B cell (primary cell): ENCODE measurements at places on chromosomes 3 and 15. TPM values are rescaled to one million over a fixed set of nuclear protein-coding genes. Genes with fewer than 3 reads are reported as not detected.

The IL20RB gene
- 0.84 and 1.5 TPM in 2 replicates for total RNA-seq

- peaks cover 1% of the 10 kb centered on the region for H3K4me1 ChIP-seq
- no peak overlapping the region for H3K4me3 ChIP-seq
- H3K27me3 ChIP-seq, result no peaks in the 10 kb centered on the region
- peaks cover 5% of the 10 kb centered on the region for H3K36me3 ChIP-seq
- DNase-seq, result peak; percentile 17
Measured at GRCh38 chr3:49713336-49714105, 6.0 kb downstream of the AMIGO3 start.

The ACOX2 gene
- total RNA-seq, result not detected in 2 replicates

GRCh38 chr3:52097851-52098507, 41.6 kb upstream of the DUSP7 start:
- no peaks in the 10 kb centered on the region for H3K4me1 ChIP-seq
- DNase-seq, result no peak
- no peak overlapping the region for H3K27ac ChIP-seq
- H3K27me3 ChIP-seq, result no peaks in the 10 kb centered on the region
- no peaks in the 10 kb centered on the region for H3K36me3 ChIP-seq

DNA sequence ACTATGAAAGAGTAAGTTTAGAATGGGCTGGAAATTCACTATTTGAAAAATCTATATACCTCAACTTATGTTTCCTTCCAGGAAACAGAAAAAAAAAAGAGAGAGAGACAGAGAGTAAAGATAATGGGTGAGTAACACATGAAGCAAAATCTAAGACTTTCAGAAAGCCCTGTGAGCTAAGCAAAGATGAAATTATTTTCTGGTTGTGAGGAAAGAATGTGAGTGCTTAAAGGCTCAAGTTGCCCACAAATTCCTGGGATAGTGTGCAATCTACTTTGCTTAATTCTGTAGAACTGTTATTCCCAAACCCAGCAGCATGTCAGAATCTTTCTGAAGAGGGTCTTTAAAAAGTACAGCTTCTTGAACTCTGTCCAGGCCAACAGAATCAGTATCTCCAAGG, 337.7 kb upstream of the AGTR1 start:
- no peaks in the 10 kb centered on the region for H3K36me3 ChIP-seq
- H3K4me1 ChIP-seq, result no peaks in the 10 kb centered on the region
- no peaks in the 10 kb centered on the region for H3K27me3 ChIP-seq
- no peak for DNase-seq
- H3K4me3 ChIP-seq, result no peak overlapping the region

DNA sequence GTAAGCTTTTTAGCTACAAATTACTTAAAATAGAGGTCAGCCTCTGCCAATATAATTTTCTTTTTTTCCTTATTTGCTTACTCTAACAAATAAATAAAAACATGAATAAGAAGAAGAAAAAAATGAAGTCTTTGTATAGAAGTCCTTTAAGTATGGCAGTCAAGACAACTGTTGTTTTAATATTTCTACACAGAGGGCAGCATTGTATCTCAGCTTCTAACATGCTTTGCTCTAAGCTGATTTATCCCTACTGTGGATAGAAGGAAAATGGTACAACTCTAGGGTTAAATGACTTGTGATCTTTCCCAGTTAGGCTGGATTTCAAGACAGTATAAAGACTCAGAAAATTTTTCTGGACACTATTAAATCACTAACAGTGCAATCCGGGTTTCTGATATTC, 104.3 kb upstream of the MEIS2 start:
- H3K4me1 ChIP-seq, result no peaks in the 10 kb centered on the region
- DNase-seq, result no peak
- no peak overlapping the region for H3K27ac ChIP-seq
- H3K36me3 ChIP-seq, result no peaks in the 10 kb centered on the region
- H3K27me3 ChIP-seq, result no peaks in the 10 kb centered on the region

DNA sequence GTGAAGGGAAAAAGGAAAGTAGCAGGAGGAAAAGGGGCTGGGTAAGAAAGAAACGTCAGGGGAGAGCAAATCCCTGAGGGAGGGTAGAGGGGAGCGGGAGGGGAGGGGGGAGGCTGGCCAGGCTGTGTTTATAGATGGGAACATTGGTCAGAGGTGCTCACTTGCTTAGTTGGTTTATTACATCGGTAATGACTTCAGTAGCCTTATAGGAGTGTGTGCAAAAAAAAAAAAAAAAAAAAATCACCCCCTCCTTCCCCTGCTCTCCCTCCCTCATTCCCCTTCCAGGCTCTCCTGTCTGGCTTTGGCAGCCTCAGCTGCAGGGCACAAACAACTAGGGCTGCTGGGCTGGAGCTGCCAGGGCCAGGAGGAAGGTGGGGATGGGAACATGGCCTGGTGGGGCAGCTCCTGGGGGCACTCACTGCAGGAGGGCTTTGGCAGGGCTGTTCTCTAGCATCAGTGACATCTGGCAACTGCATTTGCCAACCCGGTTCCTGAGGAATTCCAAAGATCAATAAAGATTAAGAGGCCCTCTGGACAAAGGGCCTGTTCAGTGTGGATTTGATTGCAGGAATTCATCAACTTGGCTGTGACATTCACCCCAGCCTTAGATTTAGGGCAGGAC, 334.5 kb upstream of the FRG2C start:
- no peak for DNase-seq
- no peaks in the 10 kb centered on the region for H3K27me3 ChIP-seq
- H3K4me1 ChIP-seq, result no peaks in the 10 kb centered on the region
- no peaks in the 10 kb centered on the region for H3K36me3 ChIP-seq

The CNTN4 gene
- 0.05 TPM in 1 of 2 replicates, not detected in the other for total RNA-seq

DNA sequence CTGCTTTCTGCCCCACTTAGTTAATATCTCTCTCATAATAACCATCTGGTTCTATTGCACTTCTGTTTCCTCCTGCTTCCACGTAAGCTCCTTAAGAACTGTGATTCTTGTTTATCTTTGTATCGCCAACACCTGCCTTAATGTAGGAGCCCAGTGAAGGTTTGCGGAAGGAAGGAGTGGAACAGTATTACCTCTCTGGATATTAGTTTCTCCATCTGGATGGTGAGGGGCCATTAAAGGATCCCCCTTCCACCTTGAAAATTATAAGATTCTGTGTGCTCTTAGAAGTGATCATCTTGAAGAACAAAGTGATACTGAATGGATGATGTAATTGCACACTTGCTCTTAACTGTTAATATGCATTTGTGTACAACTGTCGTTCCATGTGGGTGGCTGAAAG, 2.2 kb downstream of the CHRNA5 start:
- H3K27me3 ChIP-seq, result no peaks in the 10 kb centered on the region
- peaks cover 16% of the 10 kb centered on the region for H3K4me1 ChIP-seq
- no peak overlapping the region for H3K27ac ChIP-seq
- DNase-seq, result no peak

The ATP13A5 gene
- 0.12 TPM in 1 of 2 replicates, not detected in the other for total RNA-seq

- H3K4me3 ChIP-seq, result no peak overlapping the region
- no peak for DNase-seq
- no peaks in the 10 kb centered on the region for H3K36me3 ChIP-seq
Measured at GRCh38 chr15:100107606-100108225, 234.1 kb downstream of the ADAMTS17 start.
